ENCODE measurements at places on chromosomes 12 and 14. TPM values are rescaled to one million over a fixed set of nuclear protein-coding genes. Genes with fewer than 3 reads are reported as not detected.

The RASSF3 gene
- 5.2 TPM for total RNA-seq

The TSPAN8 gene
- total RNA-seq = 117 TPM

The ALDH1L2 gene
- 0.95 TPM for total RNA-seq

The CLEC2A gene
- not detected for total RNA-seq

The DCN gene
- total RNA-seq = 674 TPM

The RILPL2 gene
- total RNA-seq = 1.2 TPM

The A2ML1 gene
- total RNA-seq = not detected

All from gastrocnemius medialis (tissue), 4 donors.